ENCODE measurements at places on chromosomes 12 and 14. TPM values are rescaled to one million over a fixed set of nuclear protein-coding genes. Genes with fewer than 3 reads are reported as not detected.

- H3K27ac ChIP-seq = no peak overlapping the region
- no peaks in the 10 kb centered on the region for H3K27me3 ChIP-seq
- peak; percentile 74 for DNase-seq
- peaks cover 4% of the 10 kb centered on the region for H3K36me3 ChIP-seq
- H3K4me1 ChIP-seq = peaks cover 10% of the 10 kb centered on the region
Observed at GRCh38 chr12:26701604-26702215, 131.3 kb downstream of the ITPR2 start.

RFLNA gene
- total RNA-seq = 20.4 TPM

GRCh38 chr12:49949866-49950265 is 671 bp upstream of the AQP2 start:
- peaks cover 6% of the 10 kb centered on the region for H3K27me3 ChIP-seq
- no peak overlapping the region for H3K27ac ChIP-seq
- no peak for DNase-seq
- no peak overlapping the region for H3K4me3 ChIP-seq
- H3K36me3 ChIP-seq = no peaks in the 10 kb centered on the region
- peaks cover 31% of the 10 kb centered on the region for H3K4me1 ChIP-seq

RERGL gene
- total RNA-seq = not detected

DNA sequence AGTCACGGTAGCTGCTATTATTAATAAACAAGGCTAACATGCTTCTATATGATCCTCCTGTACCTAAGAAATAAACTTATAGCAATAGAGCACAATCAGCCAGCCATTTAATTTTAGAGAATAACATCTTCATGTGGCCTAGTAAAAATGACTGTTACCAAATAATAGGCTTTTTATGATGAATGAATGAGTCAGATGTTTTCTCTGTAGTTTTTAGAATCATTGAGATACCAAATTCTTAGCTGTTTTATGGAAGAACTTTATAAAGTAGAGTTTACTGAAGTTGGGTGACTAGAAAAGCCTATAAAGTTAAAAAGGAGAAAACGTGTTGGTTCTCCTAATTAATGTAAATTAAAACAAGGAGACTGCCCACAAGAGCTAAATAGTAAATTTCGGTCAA is 40.7 kb downstream of the WNK1 start:
- H3K4me1 ChIP-seq = peaks cover 6% of the 10 kb centered on the region
- no peaks in the 10 kb centered on the region for H3K36me3 ChIP-seq
- no peak overlapping the region for H3K27ac ChIP-seq
- H3K4me3 ChIP-seq = no peak overlapping the region
- H3K27me3 ChIP-seq = no peaks in the 10 kb centered on the region

DNA sequence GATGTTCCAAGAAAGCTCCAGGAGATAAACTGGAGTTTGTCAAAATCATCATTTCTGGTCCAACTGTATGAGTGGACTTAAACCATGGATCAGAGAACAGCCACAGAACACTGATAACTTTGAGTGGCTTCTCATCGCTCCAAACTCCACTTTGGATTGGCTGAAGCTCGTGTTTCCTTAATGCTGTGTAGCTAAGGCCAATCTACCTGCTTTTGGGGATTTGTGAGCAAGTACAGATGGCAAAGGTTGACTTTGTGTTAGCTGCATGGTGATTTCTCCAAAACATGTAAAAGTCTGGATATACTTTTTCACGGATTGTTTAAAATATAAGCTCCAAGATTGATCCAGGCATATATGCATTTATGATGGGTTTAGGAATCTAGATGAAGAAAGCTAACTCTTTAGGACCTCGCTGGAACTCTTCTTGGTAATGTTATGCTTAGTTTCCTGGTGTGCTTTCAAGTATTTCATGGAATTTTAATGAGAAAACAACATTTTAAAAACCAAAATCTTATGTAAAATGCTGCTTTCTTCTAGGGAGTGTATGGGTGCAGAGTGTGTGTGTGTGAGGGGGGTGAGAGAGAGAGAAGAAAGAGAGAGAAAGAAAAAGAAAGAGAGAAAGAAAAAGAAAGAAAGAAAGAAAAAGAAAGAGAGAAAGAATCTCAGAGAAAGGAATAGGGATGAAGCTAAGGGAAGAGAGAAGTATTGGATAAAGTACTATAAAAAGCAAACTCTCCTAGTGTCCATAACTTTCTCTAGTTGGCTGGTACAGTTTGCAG is 11.6 kb upstream of the PAX9 start:
- H3K4me3 ChIP-seq = no peak overlapping the region
- peaks cover 100% of the 10 kb centered on the region for H3K27me3 ChIP-seq
- H3K4me1 ChIP-seq = peaks cover 26% of the 10 kb centered on the region
- H3K36me3 ChIP-seq = no peaks in the 10 kb centered on the region
- DNase-seq = no peak

DNA sequence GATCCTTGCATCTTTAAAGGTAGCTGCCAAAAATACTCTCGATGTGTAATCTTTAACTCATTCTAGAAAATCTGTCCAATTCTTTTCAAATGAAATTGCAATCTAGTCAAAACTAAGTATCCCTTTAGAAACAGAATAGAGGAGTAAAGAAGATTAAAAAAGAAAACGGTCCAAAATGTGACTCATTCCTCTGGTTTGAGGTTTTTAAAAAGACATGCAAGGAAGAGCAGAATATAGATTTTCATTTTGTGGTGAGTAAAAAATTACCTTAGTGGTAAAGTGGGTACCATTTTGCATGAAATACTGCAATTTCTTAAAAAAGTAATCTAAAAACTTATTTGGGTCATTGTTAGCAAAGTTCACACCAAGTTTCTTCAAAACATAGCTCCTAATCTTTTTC is 108.4 kb downstream of the BRMS1L start:
- H3K36me3 ChIP-seq = no peaks in the 10 kb centered on the region
- H3K4me1 ChIP-seq = no peaks in the 10 kb centered on the region
- DNase-seq = no peak

KCNJ8 gene
- 2.3 TPM for total RNA-seq

SLC17A8 gene
- total RNA-seq = not detected

KCNH3 gene
- total RNA-seq = 0.12 TPM

DNA sequence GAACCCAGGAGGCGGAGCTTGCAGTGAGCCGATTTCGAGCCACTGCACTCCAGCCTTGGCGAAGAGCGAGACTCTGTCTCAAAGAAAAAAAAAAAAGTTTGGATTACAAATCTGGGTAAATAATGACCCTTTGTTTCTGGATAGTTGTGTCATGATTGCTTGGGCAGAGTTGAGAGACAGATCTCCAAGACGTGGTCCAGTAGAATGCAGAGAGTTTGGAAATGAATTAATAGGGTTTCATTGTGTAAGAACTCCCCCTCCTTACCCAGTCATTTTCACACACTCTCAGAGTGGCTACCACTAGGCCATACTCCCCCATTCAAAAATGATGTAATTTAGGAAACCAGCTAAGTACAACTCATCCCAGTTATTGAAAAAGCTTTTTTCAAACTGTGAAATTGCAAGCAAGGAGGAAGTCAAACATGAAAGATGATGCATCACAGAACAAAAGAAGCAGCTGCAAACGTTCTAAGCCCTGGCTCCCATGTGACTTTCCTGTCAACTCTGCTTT is 1331.9 kb downstream of the AACS start:
- no peak overlapping the region for H3K27ac ChIP-seq
- no peaks in the 10 kb centered on the region for H3K36me3 ChIP-seq
- H3K4me3 ChIP-seq = no peak overlapping the region
- H3K27me3 ChIP-seq = no peaks in the 10 kb centered on the region
- H3K4me1 ChIP-seq = no peaks in the 10 kb centered on the region

DNA sequence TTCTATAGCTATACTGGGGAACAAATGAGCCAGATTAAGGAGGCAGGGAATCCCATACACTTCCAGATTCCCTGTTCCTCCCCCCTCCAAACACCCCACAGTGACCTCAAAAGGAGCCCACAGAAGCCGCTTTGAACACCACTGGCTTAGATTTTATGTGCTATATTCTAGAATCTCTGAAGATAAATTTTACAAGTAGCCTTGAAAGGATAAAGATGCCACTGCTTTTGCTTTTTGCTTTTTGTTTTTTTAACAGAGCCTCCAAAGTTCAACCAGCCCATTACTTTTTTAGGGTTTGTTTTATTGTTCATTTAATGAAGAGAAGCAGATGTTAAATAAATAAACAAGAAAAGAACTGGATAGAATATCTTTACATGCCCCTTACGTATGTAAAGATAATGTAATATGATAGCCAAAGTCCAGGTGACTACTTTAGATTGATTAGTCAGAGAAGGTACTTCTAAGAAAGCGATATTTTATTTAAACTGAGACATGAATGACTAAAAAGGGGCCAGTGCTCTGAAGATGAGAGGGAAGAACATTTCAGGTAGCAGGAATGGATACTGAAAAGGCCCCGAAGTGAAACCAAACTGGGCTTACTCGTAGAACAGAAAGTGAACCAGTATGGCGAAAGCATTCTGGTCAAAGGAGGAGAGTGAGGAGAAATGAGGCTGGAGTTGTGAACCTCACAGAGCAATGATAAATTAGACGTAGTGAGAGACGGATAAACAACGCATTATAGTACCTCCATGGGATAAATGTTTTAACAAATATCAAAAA is 44.6 kb downstream of the DUSP6 start:
- no peak overlapping the region for H3K27ac ChIP-seq
- peaks cover 9% of the 10 kb centered on the region for H3K4me1 ChIP-seq
- no peaks in the 10 kb centered on the region for H3K27me3 ChIP-seq
- no peak overlapping the region for H3K4me3 ChIP-seq

FGF6 gene
- total RNA-seq = not detected

- H3K27ac ChIP-seq = peak overlapping the region; percentile 42
- no peaks in the 10 kb centered on the region for H3K27me3 ChIP-seq
- no peaks in the 10 kb centered on the region for H3K36me3 ChIP-seq
- H3K4me1 ChIP-seq = no peaks in the 10 kb centered on the region
Observed at GRCh38 chr12:129532707-129533499, 370.9 kb downstream of the TMEM132D start.

DNA sequence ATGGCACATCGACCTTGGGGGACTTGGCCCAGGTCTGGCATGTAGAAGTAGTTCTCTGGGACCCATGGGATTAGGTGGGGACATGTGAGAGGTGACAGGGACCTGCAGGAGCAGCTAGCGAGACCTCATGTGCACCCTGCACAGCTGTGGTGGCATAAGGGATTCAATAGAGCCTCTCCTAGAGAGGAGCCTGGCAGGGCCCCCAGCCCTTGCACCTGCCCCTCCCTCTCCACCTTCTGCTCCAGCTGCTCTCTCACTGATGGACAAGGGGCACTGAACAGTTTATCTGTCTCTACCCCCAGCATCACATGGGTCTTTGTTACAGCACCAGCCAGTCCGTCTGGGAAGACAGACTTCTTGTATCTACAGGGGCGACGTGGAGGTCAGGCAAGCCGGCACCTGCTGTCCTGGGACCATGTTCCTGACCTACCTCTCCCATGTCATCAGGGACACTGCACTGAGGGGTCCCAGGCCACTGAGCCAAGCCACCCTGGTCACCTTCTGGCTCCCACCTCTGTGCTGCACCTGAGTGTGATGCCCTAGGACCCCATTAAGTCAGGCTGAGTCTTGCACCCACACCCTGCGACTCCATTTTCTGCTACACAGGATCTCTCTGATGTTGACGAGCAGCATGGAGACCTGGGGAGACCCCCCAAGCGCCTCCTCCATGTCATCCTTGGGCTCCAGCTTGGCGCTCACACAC is 32.6 kb downstream of the DDX11 start:
- no peaks in the 10 kb centered on the region for H3K4me1 ChIP-seq
- no peaks in the 10 kb centered on the region for H3K36me3 ChIP-seq
- H3K4me3 ChIP-seq = no peak overlapping the region
- H3K27ac ChIP-seq = no peak overlapping the region
- no peaks in the 10 kb centered on the region for H3K27me3 ChIP-seq

NABP2 gene
- total RNA-seq = 31.6 TPM

DNA sequence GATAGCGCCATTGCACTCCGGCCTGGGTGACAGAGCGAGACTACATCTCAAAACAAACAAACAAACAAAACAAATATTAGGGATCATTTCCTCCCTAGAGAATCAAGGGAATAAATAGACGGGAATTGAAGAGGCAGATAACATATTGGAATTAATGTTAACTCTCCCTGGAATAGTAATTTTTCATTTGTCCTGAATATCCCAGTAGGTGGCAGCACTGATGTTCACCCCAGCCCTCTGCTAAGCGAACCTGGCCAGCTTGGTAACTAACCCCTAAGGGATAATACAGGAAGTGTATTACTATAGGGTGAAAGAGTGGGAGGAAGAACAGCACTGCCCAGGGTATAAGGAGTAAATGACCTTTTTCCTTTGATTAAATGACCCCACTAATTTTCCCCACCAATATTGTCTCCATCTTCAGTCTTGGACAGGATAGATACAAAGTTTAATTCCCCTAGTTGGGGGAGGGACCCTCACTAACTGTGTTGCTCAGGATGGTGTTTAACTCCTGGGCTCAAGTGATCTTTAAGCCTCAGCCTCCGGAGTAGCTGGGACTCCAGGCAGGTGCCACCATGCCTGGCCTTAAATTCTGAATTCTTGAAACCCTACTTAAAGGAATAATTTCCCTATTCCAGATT is 40.5 kb downstream of the SLC2A14 start:
- H3K27ac ChIP-seq = no peak overlapping the region
- DNase-seq = peak; percentile 86
- peaks cover 3% of the 10 kb centered on the region for H3K36me3 ChIP-seq
- no peak overlapping the region for H3K4me3 ChIP-seq
- H3K4me1 ChIP-seq = no peaks in the 10 kb centered on the region

SMCO2 gene
- total RNA-seq = not detected

GRCh38 chr12:6224550-6224949 is 24.4 kb downstream of the CD9 start:
- no peak for DNase-seq
- H3K36me3 ChIP-seq = peaks cover 13% of the 10 kb centered on the region
- peaks cover 10% of the 10 kb centered on the region for H3K4me1 ChIP-seq
- H3K27ac ChIP-seq = no peak overlapping the region

DNA sequence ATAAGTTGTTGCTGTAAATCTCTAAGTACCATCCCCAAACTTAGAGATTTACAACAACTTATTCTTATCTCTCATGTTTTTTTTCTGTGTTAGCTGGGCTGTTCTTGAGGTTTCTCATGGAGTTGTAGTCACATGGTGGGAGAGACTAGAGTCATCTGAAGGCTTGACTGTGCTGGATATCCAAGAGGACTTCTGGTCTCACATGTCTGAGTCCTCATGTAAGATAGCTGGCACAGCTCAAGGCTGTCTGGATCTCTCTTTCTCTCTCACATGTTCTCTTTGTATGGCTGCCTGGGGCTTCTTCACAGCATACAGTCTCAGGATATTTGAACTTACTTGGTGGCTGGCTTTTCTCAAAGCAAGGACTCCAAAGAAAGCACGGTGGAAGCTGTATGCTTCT is 63.8 kb downstream of the DACT1 start:
- H3K4me3 ChIP-seq = no peak overlapping the region
- no peaks in the 10 kb centered on the region for H3K27me3 ChIP-seq

DNA sequence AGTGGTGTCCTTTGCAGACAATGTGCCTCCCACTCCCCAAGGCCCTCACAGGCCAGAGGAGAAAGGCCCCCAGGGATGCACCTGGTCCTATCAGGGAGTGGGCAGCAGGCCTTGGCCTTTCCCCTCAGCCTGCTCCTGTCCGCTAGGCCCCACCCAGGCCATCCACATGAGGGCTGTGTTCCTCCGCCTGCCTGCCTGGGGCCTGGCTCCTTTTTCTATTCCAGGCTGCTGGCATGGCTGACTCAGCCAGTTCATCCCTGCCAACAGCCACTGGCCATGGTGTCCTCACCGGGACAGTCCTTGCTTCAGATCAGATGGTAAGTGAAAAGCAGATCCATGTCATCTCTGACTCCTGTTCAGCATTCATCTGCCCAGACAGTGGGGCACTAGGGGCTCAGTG is 13.4 kb downstream of the ISM2 start:
- no peaks in the 10 kb centered on the region for H3K36me3 ChIP-seq
- H3K27me3 ChIP-seq = no peaks in the 10 kb centered on the region
- no peak for DNase-seq
- no peak overlapping the region for H3K27ac ChIP-seq

- no peak overlapping the region for H3K27ac ChIP-seq
- H3K27me3 ChIP-seq = no peaks in the 10 kb centered on the region
- H3K4me3 ChIP-seq = no peak overlapping the region
- no peak for DNase-seq
Observed at GRCh38 chr12:38872156-38872555, 33.2 kb downstream of the CPNE8 start.
